ENCODE measurements at places on chromosomes 6 and 20. TPM values are rescaled to one million over a fixed set of nuclear protein-coding genes. Genes with fewer than 3 reads are reported as not detected.

MTHFD1L gene
- total RNA-seq: 42.2 TPM

HLA-DRB1 gene
- not detected for total RNA-seq

WFDC2 gene
- total RNA-seq: not detected

ZNF334 gene
- total RNA-seq: not detected

PRR18 gene
- total RNA-seq: 0.14 TPM
